D721Med (cell line): ENCODE measurements at places on chromosomes 3 and 15.

- DNase-seq = no peak
These were observed 22.4 kb downstream of the B3GNT5 start for GRCh38 chr3:183275418-183275817.

DNA sequence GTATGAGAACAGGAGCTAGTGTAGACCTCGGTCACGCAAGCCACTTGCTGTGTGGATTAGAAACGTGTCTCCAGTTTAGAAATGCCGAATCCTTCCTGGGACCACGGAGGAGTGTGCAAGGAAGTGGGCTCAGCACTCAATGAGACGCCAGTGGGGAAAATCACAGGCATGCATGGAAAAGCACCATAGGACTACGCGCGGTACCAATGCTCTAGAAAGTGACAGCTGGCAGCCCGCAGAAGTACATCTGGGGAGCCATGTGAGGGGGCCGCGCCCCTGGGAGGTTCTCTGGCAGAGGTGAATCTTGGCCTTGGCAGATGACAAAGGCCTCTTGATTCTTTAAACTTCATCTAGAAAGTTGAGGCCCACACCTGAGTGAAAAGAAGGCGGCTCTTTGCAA lies 99.3 kb downstream of the LRRK1 start:
- DNase-seq = no peak

- no peak for DNase-seq
These were observed 13.3 kb upstream of the TMEM87A start for GRCh38 chr15:42286445-42287029.

GRCh38 chr3:16192176-16192811 lies 17.8 kb downstream of the GALNT15 start:
- no peak for DNase-seq
